Activated CD4-positive, alpha-beta T cell treated with anti-CD3 and anti-CD28 coated beads, Interleukin-2, Interleukin-4, amounts not matched to agents 100 ng/mL and 50 ng/mL, durations not matched to agents 16 hours and 8 hours (primary cell): ENCODE measurements at places on chromosomes 4 and X.

GRCh38 chr4:85779165-85779564, 304.2 kb downstream of the ARHGAP24 start:
- no peak for DNase-seq

DNA sequence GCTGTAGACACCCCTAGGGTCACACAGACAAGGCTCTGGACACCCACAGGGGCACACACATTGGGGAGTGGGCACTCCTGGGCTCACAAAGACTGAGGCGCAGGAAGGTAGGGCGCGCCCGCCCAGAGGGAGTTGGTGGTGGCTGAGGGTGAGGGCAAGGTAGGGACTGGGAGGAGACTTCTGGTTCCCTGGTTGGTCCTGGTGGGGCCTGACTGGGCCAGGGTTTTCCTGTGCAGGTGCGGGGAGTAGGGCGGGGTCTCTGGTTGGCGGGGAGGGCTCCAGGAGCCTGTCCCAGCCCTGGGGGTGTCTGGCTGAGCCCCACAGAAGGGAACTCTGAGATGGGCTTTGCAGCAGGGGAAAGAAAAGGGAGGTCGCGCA, 6.7 kb upstream of the WAS start:
- no peak for DNase-seq

- no peak for DNase-seq
Measured at GRCh38 chr4:12723849-12724447, 760.2 kb downstream of the RAB28 start.

DNA sequence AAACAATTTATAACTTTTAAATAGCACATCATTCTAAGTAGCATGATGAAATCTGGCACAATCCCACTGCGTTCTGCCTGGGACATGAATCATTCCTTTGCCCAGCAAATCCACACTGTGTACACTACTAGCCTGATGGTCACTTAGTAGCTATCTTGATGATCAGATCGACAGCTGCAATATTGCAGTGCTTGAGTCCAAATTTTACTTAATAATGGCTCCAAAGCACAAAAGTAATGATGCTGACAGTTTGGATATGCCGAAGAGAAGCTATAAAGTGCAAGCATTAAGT, 86.6 kb upstream of the NPNT start:
- DNase-seq = no peak

DNA sequence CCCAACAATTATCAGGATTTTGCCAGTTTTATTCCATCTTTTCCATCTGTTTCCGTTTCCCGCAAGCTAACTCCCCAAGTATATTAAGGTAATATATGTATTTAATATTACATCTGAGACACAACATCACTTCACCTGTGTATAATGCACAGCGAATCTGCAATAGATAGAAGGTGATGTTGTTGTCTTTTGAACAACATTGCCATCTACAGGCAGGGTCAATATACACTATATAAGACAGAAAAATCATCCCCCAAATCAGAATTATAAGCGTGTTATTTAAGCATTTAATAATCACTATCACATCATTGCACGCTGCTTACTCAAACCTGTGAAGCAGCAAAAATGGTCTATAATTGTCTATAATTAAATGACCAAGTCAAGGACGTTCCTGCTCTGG, 1115.5 kb downstream of the NLGN4X start:
- no peak for DNase-seq

- no peak for DNase-seq
Measured at GRCh38 chr4:177505171-177505615, 63.0 kb upstream of the AGA start.

GRCh38 chrX:42686706-42687105, 91.3 kb downstream of the PPP1R2C start:
- no peak for DNase-seq

DNA sequence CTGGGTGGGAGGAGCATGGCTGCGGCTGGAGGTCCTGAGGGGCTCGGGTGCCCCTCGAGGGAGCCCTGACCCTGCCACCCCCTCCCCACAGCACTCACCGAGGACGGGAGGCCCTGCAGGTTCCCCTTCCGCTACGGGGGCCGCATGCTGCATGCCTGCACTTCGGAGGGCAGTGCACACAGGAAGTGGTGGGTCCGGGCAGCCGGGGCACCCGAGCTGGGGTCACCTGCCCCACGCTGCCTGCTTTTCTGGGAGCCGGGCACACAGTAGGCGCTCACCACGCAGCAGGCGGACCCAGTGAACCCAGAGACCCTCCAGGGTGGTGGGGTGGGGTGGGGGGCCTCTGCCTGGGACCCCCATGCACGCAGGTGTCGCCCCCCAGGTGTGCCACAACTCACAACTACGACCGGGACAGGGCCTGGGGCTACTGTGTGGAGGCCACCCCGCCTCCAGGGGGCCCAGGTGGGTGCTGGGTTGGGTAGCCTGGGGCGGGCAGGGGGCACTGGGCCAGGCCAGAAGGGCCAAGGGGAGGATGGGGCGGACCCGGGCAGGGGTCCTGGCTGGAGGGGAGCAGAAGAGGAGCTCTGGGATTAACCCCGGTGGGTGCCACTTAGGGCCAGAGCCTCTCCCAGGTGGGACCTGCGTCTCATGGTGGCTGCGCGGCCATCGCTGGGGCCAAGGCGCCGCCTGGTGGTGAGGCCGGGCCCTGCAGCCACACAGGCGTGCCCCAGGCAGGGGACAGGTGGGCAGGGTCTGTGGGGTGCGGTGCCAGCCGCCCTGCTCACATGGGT, 1.4 kb downstream of the HGFAC start:
- DNase-seq = peak; percentile 58

- DNase-seq = no peak
Measured at GRCh38 chr4:165294907-165295306, 32.6 kb upstream of the MSMO1 start.
